GM12864 (cell line): ENCODE measurements at places on chromosomes 7 and 10.

DNA sequence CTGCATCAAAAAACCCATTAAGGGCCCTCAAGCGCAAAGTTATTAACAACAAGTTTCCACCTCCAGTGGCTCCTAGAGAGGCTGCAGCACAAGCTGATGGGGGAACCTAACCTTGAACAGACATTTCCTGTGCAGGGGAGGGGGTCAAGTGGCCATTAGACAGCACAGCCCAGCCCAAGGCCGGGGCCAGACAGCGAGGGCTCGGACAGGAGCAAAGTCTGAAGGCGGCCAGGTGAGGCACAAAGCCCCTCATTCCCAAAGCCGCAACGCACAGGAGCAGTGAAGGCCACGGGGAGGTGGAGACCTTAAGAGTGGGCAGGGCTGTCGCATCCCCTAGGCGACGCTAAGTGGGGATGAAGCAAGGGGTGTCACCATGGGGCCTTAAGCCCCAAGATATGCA is 73.2 kb upstream of the ZNF746 start:
- DNase-seq, result no peak

DNA sequence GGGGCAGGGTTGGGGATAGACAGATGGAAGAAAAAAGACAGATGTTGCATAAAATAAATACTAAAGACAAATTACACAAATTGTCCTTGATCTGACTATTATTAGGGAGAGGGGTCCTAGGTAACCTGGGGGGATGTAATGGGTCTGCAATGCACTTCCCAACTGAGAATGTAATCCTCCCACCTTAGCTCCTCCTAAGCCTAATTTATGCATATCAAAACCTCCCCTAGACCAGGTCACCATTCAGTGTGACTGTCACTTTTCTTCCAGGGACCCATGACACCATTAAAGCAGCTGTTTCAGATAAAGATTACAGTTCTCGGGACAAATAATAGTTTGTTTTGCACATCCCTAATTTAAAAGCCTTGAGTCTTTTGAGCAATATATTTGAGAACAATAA is 133.9 kb upstream of the FEZF1 start:
- no peak for DNase-seq

DNA sequence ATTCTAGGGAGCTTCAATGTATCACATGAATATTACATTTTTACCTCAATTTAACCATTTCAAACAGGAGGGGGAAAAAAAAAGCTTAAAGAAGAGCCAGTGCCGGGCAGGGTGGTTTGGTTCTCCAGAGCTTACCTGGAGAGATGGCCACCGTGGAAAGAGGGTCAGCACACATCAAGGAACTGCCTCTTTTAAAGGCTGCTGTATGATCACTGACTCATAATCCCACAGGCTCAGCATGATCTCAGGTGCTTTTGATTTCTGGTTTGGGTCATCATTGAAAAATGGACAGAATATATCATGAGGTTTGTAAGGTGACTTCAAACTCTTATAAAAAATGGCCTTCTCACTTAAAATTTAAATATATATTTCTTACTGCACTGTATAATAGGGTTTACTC is 67.5 kb upstream of the MDFIC start:
- no peak for DNase-seq

DNA sequence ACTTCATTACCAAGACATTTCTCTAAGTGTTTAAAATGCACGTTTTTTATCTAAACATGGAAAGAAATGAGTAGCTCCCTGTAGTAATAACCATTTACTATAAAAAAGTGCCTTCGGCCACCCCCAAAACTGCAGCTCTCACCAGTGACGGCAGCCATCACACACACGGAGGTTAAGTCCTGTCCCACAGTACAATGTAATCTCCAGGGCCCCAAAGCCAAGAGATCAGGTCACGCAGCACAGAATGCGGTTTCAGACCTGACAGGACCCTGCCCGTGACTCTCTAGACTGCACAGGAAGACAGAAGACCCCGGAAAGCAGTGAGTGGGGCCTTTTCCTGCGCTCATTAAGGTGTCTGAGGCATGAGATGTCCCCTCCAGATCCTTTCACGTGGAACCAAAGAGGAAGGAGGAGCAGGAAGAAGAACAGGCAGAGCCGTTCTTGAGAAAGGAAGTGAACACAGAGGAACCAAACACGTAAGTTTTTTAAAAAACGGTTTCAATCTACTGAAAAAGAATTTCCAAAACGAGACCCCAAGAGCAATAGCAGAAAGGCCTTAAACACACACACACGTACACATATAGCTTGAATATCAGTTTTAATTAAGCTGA is 125.7 kb downstream of the ZMYND11 start:
- no peak for DNase-seq

GRCh38 chr10:50216894-50217293 is 34.4 kb downstream of the ASAH2 start:
- no peak for DNase-seq

GRCh38 chr7:43124388-43124787 is 11.9 kb downstream of the HECW1 start:
- no peak for DNase-seq

GRCh38 chr7:18224138-18224537 is 196.5 kb upstream of the PRPS1L1 start:
- no peak for DNase-seq

DNA sequence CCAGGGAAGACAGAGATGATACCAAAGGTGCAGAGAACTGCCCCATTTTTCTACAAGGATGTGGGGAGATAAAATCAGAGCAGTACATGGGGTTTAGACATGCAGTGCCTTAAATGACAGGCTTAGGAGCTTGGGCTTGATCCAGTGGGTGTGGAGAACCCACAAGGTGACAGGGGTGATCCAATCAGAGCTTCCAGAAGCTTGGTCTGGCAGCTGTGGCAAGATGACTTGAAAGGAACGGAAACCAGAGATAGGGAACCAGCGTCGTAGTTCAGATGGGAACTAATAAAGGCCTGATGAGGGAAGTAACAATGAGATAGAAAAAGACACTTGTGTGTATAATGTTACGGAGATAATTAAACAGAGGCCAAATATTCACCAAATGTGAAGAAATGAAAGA is 80.7 kb downstream of the SLC37A3 start:
- no peak for DNase-seq

GRCh38 chr7:20539201-20539600 is 76.3 kb upstream of the ABCB5 start:
- DNase-seq, result peak; percentile 4

- DNase-seq, result no peak
Observed at GRCh38 chr7:81669476-81670105, 100.3 kb downstream of the HGF start.
